ENCODE measurements at places on chromosomes 2 and 18. TPM values are rescaled to one million over a fixed set of nuclear protein-coding genes. Genes with fewer than 3 reads are reported as not detected.

DNA sequence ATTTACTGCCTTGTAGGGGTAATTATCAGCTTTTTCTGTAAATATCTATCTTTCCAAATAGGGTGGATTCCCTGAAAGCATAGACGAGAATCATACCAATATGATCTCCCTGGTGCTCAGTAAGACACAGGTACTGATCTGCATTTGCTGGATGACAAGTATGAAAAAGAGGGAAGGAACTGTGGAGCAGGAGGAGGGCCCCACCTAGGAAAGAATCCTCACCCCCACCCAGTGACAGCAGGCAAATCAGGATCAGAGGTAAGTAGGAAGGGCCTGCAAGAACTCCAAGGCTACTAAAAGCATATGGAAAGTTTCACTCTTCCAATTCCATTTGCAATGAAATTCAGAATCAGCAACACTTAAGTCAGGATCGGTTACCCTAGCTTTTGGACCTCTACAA lies 42.3 kb downstream of the METTL8 start:
- DNase-seq: no peak
- H3K36me3 ChIP-seq: no peaks in the 10 kb centered on the region

DNA sequence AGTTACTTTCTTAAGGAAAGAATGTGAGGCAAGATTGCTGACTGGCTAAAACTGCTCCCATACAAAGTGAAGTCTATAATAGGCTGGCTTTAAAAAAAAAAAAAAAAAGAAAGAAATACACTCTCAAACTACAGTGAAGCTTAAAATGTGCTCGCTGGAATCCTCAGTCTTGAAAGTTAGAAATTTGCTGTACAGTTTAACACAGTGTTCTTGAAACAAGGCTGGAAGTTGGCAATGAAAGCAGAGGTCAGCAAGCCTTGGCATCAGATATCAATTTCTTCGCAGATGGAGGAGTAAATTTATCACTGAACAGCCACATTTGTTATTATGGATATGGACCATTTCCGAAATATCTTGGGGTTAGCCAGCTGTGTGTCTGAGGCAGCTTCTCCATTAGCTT lies 392.9 kb downstream of the ZNF516 start:
- H3K4me3 ChIP-seq: no peak overlapping the region
- no peaks in the 10 kb centered on the region for H3K27me3 ChIP-seq
- no peak overlapping the region for H3K27ac ChIP-seq
- no peaks in the 10 kb centered on the region for H3K4me1 ChIP-seq
- no peak for DNase-seq
- no peaks in the 10 kb centered on the region for H3K36me3 ChIP-seq

The PRKAG3 gene
- total RNA-seq: 0.26 TPM

The MAP2 gene
- total RNA-seq: 51.0 TPM

GRCh38 chr18:41818381-41819355 lies 136.4 kb upstream of the PIK3C3 start:
- DNase-seq: no peak
- H3K27ac ChIP-seq: no peak overlapping the region
- no peaks in the 10 kb centered on the region for H3K4me1 ChIP-seq
- no peaks in the 10 kb centered on the region for H3K36me3 ChIP-seq

DNA sequence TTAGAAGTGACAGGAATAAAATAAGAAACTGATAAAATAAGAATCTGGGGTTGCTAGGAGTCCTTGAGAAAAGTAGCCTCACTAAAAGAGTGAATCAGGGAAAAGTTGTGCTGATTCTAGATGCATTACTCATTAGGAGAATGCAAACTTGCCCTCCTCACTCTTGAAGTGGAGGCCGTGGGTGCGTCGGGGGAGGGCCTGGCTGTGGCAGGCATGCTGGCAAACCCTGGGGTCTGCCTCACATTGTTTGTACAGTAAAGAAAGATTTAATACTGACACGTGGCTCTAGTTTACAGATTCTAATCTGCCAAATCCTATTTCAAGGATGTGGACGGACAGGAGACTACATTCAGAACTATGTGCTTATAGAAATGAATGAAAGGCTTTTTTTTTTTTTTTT lies 41.9 kb downstream of the TANC1 start:
- H3K4me1 ChIP-seq: peaks cover 5% of the 10 kb centered on the region
- H3K27me3 ChIP-seq: no peaks in the 10 kb centered on the region
- H3K27ac ChIP-seq: peak overlapping the region; percentile 31

- no peak for DNase-seq
- no peaks in the 10 kb centered on the region for H3K36me3 ChIP-seq
- H3K4me1 ChIP-seq: no peaks in the 10 kb centered on the region
- no peak overlapping the region for H3K4me3 ChIP-seq
- peaks cover 19% of the 10 kb centered on the region for H3K27me3 ChIP-seq
These were observed 64.8 kb downstream of the PDCL3 start for GRCh38 chr2:100627330-100628300.

- H3K4me1 ChIP-seq: no peaks in the 10 kb centered on the region
- no peak for DNase-seq
- H3K27ac ChIP-seq: no peak overlapping the region
- no peaks in the 10 kb centered on the region for H3K36me3 ChIP-seq
- no peaks in the 10 kb centered on the region for H3K27me3 ChIP-seq
These were observed 6.1 kb downstream of the ARHGEF4 start for GRCh38 chr2:130842770-130843169.

- no peak overlapping the region for H3K4me3 ChIP-seq
- H3K4me1 ChIP-seq: no peaks in the 10 kb centered on the region
- H3K27me3 ChIP-seq: no peaks in the 10 kb centered on the region
- H3K27ac ChIP-seq: no peak overlapping the region
- no peak for DNase-seq
- H3K36me3 ChIP-seq: no peaks in the 10 kb centered on the region
These were observed 182.8 kb upstream of the CRIM1 start for GRCh38 chr2:36172824-36173223.

- no peaks in the 10 kb centered on the region for H3K4me1 ChIP-seq
- H3K27me3 ChIP-seq: no peaks in the 10 kb centered on the region
- peak; percentile 10 for DNase-seq
- no peak overlapping the region for H3K4me3 ChIP-seq
- no peaks in the 10 kb centered on the region for H3K36me3 ChIP-seq
- H3K27ac ChIP-seq: no peak overlapping the region
These were observed 16.7 kb upstream of the RAPH1 start for GRCh38 chr2:203551778-203552177.

The SERPINB10 gene
- total RNA-seq: not detected
